ENCODE measurements at places on chromosomes 16 and 17.
A peak's percentile ranks its signal among the peaks of the same experiment; 100 is the strongest.

DNA sequence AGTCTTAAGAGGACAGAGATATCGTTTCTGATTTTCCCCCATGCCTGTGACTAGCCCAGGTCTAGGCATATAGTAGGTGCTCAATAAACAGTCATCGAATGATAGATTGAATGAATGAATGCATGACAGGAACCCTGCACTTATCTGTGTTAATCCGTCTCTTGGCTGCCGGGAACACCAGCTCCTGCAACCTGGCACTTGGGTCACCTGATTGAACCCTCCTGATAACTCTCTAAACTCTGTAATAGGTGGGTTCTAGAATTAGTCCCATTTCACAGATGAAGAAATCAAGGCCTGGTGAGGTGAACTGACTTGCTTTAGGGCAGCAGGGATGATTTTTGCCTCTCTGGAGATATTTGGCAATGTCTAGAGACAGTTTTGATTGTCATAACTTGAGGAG is 43.7 kb downstream of the ABCC1 start:
- DNase-seq, result no peak

- no peak for DNase-seq
These were observed 31.0 kb downstream of the CPNE2 start for GRCh38 chr16:57123216-57123973.

DNA sequence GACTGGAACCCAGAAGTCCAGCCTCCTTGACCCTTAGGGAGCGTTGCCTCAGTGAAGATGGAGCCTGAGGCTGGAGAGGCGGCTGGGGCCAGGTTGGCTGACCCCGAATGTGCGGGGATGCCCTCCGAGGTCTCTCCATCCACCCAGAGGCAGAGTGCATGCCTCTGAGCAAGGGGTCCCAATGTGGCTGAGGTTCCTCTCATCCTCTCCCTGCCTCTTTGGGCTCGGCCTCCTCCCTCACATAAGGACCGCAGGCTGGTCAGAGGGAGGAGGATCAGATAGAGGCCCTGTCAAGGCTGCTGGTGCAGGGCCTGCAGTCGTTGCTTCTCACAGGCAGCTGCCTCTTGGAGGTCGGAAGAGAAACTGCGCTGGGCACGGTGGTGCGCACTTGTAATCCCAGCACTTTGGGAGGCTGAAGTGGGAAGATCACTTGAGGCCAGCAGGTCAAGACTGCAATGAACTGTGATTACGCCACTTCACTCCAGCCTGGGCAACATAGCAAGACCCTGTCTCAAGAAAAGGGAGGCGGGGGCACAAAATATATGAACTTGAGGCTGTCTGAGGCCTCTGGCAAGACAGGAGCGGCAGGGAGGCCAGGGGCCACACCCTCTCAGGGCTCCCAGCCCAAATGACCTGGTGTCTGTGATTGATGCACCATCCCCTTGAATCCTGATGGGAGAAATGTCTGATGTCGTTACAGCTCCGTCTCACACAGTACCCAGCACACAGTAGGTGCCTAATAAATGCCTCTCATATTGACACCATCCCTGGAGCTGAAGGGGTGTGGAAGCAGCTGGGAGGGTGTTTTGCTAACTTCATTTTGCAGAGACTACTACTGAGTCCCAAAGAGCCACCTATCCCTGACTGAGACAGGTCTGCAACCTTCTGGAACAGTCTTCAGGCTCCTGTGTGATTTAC is 220.1 kb upstream of the GSE1 start:
- DNase-seq, result no peak

DNA sequence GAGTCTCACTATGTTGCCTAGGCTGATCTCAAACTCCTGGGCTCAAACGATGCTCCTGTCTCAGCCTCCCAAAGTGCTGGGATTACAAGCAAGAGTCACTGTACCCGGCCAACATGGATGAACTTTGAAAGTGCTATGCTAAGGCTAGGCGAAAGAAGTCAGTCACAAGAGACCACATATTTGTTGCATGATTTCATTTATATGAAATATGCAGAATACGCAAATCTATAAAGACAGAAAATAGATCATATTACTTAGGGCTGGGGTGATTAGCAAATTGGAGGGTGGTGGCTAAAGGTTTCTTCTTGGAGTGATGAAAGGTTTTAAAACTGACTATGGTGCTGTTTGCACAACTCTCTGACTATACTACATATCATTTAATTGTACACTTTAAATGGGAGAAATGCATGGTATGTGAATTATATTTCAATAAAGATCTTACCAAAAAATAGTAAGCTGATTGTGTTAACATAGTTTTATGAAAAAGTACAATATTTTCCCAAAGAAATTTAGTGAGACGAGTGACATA is 1.2 kb upstream of the FLYWCH1 start:
- no peak for DNase-seq

DNA sequence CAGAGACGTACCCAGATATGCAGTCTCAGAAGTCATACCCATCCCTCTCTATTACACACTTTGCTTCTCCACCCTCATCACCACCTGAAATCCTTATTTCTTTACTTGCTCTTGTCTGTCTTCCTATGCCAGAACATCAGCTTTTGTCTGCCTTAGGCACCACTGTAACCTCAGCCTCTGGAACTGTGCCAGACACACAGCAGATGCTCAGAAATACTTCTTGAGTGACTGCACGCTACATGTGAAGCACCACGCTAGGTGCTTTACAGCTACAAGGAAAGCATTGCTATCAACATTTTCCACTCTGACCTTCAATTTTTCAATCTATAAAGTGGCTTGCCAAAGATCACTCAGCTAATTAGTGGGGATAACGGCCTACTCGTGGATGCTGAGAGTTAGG is 226.8 kb downstream of the CHD9NB start:
- no peak for DNase-seq

DNA sequence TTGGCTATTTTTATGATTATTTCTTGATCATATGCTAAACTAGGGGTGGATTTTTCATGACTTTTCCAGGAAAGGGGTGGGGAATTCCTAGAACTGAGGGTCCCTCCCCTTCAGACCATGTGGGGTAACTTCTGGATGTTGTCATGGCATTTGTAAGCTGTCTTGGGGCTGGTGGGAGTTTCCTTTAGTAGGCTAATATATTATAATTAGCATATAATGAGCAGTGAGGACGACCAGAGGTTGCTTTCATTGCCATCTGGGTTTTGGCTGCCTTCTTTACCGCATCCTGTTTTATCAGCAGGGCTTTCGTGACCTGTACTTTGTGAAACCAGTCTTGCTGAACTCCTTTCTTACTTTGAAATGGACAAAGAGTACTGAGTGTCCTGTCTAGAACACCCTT is 40.4 kb upstream of the ABCA5 start:
- DNase-seq, result no peak

- DNase-seq, result peak; percentile 19
These were observed 345 bp downstream of the EMC8 start for GRCh38 chr16:85798901-85799496.

- no peak for DNase-seq
These were observed 93.0 kb downstream of the CYTH1 start for GRCh38 chr17:78689029-78689428.

DNA sequence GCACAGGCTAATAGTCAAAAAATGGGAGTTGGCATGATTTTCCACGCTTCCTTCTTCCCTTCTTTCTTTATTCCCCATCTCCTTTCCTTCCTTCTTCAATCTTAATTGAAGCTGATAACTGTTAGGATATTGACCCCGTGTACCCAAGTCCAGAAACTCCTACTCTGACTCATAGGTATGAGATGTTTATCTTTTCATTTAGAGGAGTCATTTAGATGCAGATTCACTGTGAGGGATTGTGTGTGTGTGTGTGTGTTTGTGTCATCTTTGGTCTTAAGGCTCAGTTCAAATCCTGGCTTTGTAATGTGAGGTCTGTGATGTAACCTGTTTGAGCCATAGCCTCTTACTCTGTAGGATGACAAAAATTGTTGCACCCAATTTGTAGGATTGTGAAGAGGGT is 332.0 kb upstream of the MAF start:
- no peak for DNase-seq

DNA sequence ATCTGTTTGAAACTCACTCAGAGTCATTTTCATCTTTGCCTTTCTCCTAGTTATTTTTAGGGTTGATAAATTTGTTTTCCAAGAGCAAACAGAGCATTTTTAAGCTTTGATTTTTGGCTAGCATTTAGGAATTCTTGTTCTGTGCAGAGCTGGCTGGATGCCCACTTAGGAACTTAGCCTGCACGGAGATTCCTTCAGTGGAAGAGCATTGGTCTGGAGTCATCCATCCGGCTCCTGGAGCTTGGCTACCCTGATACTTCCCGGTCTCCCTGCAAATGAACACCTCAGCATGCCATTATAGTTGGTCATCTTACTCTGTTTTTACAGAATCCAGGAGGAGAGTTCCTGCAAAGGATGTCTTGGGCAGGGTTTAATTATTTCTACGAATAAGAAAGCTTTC is 57.1 kb downstream of the SPECC1 start:
- DNase-seq, result no peak

Measured in T-cell (primary cell).